ENCODE measurements at places on chromosomes 3 and 15. TPM values are rescaled to one million over a fixed set of nuclear protein-coding genes. Genes with fewer than 3 reads are reported as not detected.

GRCh38 chr15:33794453-33794852 lies 173.8 kb upstream of the CHRM5 start:
- DNase-seq: no peak

DNA sequence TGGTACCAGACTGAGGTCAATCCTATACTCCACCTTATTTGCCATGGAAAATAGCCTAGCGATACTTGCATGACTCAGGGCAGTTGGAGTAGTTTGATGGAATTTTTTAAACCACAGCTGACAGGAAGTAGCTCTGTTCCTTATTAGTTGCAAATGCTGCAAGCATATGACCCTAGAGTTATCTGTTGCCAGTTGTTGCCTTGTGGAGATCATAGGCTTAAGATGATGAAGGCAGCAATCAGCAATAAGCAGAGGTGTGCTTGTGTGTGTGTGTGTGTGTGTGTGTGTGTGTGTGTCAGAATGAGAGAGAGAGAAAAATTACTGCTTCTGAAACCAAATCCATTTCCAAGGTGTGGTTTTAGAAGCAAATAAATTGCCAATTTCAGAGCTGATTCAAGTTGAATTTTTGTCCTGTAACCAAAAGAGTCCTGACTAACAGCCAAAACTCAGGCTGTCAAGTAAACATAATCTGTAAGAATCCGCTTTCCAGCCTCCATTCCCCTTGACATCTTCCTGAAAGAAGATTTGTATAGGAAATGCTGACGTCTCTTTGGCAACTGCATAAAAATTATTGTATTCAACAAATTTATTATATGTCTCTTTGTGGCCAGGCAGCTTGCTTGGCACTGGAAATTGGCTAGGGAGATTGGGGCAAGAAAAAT lies 141.2 kb downstream of the SERPINI1 start:
- no peak for DNase-seq

DNA sequence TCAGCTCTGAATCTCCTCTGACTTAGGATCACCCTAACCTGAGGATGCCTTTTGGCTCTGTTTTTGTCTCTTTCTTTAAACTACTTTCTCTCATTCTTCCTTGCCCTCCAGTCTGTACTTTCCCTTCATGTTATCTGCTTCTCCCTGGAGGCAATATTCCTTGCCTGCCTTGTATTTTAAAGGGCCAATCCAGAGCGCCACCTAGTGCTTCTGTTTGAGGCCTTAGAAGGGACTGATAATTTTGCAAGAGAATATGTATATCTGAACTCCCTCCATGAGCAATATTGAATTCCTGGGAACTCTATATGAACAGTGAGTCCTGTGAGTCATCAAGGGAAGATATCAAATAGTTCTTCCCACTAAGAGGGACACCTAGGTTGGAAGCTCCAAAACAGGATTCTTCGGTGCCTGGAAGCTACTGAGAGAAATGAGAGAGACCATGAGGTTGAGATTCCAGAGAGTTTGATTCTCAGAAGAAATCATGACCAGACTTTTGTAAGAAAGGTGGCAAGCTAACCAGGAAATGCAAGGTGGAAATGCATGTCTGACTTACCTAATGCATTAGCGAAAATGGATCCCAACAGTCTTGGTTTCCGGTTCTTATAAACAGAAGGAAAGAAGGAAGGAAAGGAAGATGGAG lies 203.8 kb upstream of the CD96 start:
- DNase-seq: no peak

DNA sequence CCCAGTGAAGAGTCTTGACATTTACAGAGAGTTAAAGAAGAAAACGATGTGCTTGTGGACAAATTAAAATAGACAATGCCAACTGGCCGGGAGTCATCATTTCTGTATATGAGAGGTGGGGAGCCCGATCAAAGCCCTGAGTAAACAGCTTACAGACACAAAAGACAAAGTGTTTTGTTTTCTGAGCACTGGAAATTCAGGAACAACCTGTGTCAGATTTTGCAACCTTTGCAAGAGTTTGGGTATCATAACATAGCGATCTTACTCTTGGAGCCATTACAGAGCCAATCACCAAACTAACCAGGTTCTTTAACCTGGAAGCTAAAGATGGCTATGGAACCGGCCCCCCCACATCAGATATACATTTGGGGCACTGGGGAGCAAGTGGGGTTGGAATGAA lies 101.9 kb upstream of the LRIG1 start:
- no peak for DNase-seq

- DNase-seq: no peak
Measured at GRCh38 chr3:43770426-43771103, 79.8 kb downstream of the ABHD5 start.

The GXYLT2 gene
- 19.2 TPM for polyA plus RNA-seq

The SEMA6D gene
- 30.9 TPM for polyA plus RNA-seq

The LRRC49 gene
- polyA plus RNA-seq: 23.4 TPM

DNA sequence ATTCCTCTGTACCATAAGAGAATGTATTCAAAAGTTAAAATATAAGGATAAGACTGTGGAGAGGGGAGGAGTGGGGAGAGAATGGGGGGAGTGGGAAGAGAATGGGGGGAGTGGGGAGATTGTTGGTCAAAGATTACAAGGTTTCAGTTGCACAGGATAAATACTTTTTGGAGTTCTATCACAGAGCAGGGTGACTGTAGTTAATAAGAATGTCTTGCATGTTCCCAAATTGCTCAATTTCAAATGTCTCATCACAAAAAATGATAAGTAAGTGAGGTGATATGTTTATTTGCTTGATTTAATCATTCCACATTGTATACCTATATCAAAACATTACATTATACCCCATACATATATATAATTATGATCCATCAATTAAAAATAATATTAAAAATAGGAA lies 23.0 kb upstream of the MEF2A start:
- no peak for DNase-seq

Data from renal cortex interstitium (tissue), 15 donors.